ENCODE measurements at places on chromosomes 11 and 22.

- DNase-seq = no peak
Measured at GRCh38 chr22:31339148-31339832, 6.9 kb downstream of the PATZ1 start.

DNA sequence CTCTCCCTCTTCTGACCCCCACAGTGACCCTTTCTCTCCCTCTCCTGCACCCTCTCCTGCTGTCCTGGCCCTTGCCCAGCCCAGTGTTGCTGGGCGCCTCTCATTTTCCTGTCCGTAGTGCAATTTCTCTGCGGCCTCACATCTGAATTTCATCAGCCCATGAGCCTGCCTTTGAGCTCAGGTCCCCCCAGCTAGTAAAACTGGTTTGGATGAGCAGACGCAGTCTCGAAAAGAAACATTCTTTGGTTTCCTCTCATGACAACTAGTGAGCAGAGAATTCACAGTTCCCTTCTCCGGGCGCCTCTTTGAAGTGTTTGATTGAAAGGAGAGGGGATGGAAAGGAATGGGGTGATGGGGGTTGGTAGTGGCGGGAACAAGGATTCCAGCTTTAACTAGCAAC lies 126.0 kb upstream of the CADM1 start:
- DNase-seq = no peak

GRCh38 chr11:109783840-109784239 lies 309.4 kb upstream of the ZC3H12C start:
- DNase-seq = no peak

GRCh38 chr11:2864901-2865300 lies 20.7 kb downstream of the CDKN1C start:
- no peak for DNase-seq

DNA sequence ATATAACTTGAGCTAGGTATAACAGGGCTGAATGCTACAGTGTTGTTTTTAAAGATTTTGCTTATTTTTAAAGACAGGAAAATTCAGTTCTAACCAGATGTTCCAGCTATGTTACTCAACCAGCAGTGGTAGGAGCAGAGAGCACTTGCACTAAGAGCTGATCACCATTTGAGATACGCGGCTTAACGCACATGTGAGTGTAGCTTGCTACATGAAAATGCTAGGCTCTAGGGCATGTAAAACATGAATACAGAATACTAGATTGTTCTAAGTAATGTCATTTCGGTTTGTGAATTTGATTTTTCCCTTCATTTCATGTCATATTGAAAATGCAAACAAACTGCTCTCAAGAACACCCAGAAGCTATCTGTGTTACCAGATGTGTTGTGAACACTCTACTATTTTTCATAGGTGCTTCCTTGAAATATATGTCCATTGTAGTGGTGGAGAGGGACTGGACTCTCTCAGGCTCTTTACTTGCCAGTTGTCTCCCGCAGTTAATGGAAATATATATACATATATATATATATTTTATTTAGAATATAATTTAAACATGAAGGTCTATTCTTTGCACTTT lies 10.8 kb upstream of the TECTA start:
- DNase-seq = no peak

DNA sequence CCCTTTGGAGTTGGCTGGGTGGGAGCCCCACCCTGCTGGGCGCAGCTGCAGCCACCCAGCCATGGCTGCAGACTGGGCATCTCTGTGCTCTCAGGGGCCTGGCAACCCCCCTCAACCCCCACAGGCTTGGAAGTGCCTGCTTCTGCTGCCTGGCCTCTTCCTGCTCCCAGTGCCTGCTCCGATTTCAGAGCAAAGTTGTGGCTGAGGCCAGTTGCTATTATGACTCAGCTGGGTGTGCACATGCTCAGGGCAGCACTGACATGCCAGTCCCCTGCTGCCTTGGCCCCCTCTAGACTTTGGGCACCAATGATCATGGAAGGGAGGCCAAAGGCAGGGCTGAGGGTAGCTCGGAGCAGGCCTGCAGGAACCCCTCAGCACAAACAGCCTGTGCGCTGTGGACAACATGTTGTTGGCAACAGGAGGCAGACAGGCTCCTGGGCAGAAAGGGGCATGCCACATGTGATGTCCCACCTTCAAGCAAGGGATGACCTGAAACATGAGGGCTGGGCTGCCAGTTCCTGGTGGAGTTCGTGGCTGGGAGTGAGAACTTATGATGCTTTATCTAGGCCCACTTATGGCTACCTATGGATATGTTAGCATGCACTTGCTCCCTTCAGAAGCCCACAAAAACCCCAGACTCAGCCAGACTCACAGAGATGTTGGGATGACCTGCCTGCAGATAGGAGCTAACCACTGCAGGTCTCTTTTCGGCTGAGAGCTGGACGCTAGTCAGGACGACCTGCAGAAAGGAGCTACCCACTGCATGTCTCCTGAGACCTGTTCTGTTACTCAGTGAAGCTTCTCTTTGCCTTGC lies 96.4 kb upstream of the AMOTL1 start:
- no peak for DNase-seq

DNA sequence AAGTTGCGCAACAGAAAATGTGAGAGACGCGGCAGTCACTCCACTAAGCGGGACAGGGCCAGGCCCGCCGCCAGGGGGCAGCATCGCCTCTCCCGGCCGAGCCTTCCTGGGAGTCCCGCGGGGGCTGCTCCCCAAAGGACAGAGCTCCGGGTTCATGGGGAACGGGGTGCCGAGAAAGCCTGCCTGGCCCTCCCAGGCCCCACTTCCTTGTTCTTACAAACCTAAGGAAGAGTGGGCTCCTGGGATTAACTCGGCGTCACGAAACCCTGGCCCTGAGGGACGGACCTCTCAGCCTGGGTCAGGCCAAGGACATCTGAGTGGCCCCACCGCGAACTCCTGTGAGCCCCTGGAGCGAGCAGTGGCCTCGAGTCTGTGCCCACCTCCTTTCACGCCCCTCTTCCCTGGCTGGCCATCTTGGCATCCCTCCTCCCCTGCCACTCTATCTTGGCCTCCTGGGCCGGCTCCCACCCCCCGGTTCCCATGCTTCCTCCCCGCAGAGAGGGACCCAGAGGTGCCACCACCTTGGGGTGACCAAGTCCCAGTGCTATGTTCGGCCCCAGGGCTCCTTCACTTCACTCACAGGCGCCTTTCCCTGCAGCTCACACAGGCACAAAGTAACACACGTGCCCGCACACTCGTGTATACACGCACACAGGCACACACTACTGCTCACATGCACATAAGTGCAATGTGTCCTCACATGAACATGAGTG lies 99.9 kb upstream of the FGF3 start:
- DNase-seq = no peak

DNA sequence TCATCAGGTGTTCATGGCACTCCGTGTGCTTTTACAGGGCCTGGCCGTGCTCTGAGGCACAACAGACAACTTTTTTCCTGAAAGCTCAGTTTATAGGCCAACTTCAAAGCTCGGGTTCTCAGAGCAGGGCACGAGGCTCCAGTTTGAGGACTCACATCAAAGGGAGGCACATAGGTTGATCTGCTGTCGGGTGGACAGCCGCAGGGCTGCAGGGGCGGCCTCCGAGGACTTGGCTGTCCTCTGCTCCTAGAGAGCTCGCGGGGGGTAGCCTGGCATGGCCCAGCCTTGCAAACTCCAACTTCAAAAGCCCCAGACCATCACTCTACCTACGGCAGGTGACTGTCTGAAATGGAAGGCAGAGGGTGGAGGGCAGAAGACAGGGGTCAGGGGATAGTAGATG lies 31.6 kb downstream of the C11orf58 start:
- no peak for DNase-seq

DNA sequence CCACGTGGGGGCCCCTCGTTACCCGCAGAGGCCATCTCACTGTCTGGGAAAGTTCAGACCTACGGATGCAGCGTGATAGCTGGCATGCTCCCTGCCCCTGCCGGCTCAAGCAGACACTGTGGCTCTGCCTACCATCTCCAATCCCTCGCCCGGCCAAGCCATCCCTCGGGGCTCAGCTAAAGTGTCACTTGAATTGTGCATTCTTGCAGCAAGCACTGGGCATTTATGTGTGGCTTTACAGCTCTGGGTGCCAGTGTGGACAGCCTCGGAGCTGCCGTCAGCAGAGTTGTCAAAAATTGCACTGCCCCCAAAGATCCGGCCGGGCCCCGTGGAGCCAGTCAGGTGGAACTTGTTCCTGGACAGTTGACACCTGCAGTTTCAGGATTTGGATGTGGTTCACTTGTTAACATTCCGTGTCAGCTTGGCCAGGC lies 75.0 kb upstream of the FGF3 start:
- no peak for DNase-seq

GRCh38 chr22:19802894-19803735 lies 42.5 kb downstream of the TBX1 start:
- DNase-seq = no peak

DNA sequence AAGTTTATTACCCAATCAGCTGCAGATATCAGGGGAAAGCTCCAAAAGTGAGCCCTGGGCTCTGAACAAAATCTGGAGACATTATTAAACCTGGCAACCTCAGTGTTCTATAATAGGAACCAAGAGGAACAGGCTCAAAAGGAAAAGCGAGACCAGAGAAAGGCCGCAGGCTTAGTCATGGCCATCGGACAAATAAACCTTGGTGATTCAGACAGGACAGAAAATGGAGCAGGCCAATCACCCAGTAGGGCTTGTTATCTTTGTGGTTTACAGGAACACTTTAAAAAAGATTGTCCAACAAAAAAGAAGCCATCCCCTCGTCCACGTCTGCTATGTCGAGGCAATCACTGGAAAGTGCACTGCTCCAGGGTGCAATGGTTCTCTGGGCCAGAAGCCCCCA lies 7.7 kb upstream of the PANX1 start:
- DNase-seq = no peak

GRCh38 chr11:86508604-86509587 lies 134.2 kb downstream of the CCDC81 start:
- DNase-seq = no peak

- no peak for DNase-seq
Measured at GRCh38 chr22:46454504-46455269, 82.7 kb downstream of the CELSR1 start.

GRCh38 chr11:47616726-47617416 lies 22.7 kb upstream of the C1QTNF4 start:
- peak; percentile 61 for DNase-seq

DNA sequence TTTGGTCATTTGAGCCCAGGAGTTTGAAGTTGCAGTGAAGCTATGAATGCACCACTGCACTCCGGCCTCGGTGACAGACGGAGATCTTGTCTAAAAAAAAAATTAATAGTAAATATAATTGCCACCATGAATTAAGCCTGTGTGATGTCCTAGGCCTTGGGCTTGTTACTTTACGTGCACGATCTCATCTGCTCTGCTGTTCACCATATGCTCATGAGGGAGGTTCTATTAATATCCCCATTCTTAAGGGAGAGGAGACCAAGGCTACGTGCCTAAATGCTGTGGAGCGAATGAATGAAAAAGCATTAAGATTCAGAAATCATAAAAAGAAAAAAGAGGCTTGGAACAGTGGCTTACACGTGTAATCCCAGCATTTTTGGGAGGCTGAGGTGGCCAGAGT lies 2.6 kb upstream of the ATG2A start:
- no peak for DNase-seq

GRCh38 chr11:18312663-18313420 lies 9.1 kb downstream of the HPS5 start:
- peak; percentile 41 for DNase-seq

DNA sequence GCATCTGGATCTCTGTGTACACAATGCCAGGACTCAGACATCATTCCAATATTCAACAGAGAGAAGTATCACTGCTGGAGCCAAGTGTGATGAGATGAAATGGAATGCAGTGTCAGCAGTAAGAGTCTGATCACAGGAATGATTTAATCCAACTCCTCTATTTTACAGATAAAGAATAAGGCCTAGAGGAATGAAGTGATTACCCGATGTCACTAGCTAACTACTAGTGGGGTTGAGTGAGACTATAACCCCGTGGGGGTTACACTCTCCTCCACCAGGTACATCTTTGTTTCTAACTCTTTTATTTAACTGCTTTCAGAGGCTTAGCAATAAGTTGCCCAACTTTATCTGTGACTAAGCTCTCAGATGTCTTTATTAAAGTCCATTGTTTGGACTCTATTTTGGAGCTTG lies 94.2 kb upstream of the FAT3 start:
- peak; percentile 29 for DNase-seq

- no peak for DNase-seq
Measured at GRCh38 chr22:27066856-27067255, 409.5 kb downstream of the MIAT start.
